ENCODE measurements at places on chromosomes 1 and 21. TPM values are rescaled to one million over a fixed set of nuclear protein-coding genes. Genes with fewer than 3 reads are reported as not detected.

GRCh38 chr1:56496821-56497772 lies 82.3 kb downstream of the PLPP3 start:
- no peaks in the 10 kb centered on the region for H3K4me1 ChIP-seq
- no peak overlapping the region for H3K4me3 ChIP-seq
- H3K27me3 ChIP-seq: no peaks in the 10 kb centered on the region
- H3K27ac ChIP-seq: no peak overlapping the region
- DNase-seq: no peak
- H3K36me3 ChIP-seq: no peaks in the 10 kb centered on the region

- no peak for DNase-seq
- no peak overlapping the region for H3K27ac ChIP-seq
- no peak overlapping the region for H3K4me3 ChIP-seq
- H3K36me3 ChIP-seq: no peaks in the 10 kb centered on the region
Observed at GRCh38 chr1:6962996-6963911, 178.0 kb downstream of the CAMTA1 start.

Gene TMEM82
- not detected for total RNA-seq

Gene GPR161
- total RNA-seq: 23.3 TPM
